Caki2 (cell line): ENCODE measurements at places on chromosomes 7 and 10. TPM values are rescaled to one million over a fixed set of nuclear protein-coding genes. Genes with fewer than 3 reads are reported as not detected.

The KIF11 gene
- 7.4 and 15.1 TPM in 2 replicates for total RNA-seq

The ADAMTS14 gene
- 0.37 and 1.0 TPM in 2 replicates for total RNA-seq

The AQP1 gene
- 0.32 TPM in 1 of 2 replicates, not detected in the other for total RNA-seq

The EVX1 gene
- not detected in 2 replicates for total RNA-seq

GRCh38 chr10:29035721-29036120 is 253.1 kb upstream of the LYZL1 start:
- no peak for DNase-seq

- DNase-seq = peak; percentile 57
Observed at GRCh38 chr7:30548845-30549244, 44.2 kb upstream of the GGCT start.

DNA sequence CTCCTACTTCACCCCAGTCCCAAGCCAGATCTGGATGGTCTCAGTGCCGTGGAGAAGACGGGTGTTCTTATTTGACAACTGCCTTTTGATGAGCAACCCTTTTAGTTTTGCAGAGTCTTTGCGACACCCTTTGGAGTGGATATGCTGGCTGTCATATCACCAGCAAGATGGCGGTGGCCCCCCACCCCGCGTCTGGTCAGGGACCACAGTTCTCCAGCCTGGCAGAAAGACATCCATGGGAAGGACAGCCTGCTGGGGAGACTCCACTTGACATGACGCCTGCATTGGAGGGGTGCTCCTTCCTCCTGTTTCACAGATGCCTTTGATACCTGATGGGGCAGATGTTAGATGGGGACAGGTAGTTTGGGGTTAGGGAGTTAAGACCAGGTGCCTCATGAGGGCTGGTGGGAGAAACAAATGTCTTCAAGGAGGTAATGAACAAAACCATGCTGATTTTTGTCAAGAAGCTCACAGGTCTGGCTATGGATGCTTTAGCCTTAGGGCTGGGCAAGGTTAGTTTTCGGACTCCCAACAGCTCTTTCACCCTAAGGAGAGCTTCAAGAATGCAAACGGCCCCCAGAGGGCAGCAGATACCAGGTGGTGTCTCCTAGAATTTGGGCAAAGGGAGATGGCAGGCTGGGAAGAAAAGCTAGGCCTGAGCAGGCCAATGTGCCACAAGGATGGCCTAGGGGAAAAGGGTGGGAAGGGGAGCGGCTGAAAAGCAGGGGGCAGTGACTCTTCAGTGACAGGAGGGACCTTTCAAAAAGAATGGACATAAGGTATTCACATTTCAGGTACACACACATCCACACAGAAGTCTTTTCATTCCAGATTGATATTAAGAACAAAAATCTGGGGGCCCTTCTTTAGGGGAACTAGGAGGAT is 95.2 kb downstream of the CLEC2L start:
- peak; percentile 18 for DNase-seq

DNA sequence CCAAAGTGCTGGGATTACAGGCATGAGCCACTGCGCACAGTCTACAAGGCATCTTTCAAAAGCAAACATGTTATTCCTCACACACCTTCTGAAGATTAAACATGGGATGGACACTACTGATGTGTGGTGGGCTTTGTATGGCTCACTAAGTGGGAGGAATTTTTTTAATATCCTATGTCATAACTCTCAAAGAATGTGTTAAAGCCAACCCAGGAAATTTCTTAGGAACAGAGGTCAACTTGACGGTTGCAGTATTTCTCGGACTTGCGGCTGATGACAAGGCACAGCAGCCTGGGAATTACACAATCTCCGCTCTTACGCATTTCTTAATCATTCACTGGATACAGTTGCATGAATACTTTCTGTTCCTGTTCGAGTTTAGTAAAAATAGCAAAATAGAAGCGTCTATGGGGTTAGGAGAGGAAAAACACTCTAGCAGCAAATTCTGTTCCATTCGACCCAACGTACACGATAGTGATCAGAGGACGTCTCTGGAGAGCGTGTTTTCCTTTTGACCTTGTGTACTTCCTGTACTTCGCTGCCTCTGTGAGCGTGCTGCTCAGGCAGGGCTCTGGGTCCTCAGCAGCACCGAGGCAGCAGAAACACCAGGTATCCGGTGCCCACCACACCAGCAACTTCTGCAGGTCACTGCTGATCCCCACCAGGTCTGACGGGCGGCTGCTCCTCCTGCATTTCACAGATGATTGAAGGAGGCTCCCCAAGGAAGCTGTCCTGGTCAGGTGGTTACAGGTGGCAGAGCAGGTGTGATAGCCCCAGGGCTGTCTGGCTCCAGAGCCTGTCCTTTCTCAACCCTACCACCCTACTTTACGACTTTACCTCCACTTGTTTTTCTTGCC is 26.4 kb upstream of the SRGN start:
- peak; percentile 96 for DNase-seq

- DNase-seq = peak; percentile 43
Observed at GRCh38 chr10:79116801-79117723, 48.3 kb downstream of the ZMIZ1 start.

DNA sequence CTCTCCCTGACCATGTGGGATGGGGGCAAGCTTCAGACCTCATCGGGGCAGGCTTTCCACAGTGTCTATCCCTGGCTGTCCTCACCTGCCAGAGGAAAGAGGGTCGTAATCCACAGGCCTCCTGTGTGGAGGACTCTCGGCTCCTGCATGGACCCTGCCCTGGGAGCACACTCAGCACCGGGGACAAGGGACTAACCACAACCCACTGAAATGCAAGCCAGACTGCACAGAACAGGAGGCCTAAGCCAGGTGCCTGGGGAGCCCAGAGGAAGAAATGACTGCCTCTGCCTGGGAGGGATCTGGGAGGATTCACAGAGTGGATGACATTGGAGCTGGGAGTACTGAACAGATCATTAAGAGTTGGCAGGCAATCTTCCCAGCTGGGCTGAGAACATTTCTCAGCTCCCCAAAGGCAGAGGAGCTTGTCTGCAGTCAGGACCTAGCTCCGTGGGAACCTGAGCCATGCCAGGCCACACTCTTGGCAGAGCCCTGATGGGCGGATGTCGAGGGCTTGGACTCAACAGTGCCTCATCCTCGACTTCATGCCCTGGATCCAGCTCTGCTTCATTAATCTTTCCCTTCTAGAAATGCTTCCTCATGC is 213.4 kb downstream of the USP6NL start:
- DNase-seq = no peak

- DNase-seq = no peak
Observed at GRCh38 chr7:83452256-83452655, 196.7 kb downstream of the SEMA3E start.

GRCh38 chr10:71746344-71747037 is 26.8 kb downstream of the VSIR start:
- no peak for DNase-seq

DNA sequence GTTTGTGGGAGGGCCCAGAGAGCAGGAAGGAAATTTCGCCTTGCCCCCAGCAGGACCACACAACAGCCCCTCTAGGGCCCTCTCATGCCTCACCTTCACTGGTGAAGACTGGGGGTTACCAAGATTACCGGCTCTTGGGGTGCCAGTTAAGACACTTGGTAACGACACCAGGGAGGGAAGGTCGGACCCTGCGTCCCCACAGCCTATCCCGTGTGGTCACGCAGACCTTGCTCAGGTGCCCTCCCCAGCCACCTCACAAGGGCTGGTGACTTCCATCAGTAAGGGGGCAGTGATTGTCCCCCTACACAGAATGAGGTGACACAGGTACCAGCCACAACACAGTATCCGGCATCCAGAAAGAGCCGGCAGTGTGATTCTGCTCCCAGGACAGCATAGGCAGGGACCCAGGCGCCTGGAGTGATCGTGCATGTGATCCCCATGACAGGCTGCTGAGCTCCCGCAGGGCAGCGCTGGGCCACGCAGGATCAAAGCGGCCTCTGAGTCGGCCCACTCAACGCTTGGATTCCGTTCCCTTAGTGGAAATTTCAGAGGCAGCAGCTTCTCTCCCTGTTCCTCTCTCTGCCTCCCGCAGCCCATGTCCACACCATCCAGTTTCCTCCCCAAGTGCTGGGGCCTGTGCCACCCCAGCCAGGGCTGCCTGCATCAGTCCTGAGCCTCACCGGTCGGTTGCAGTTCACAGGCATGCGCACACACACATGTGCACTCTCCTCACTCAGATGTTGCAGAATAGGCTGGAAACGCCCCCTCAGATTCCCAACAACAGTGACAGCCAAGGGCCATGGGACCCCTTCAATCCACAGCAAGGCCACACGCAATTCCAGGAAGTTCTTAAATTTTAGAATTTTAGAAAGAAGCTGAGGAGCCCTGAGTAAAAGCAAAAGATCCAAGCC is 35.8 kb downstream of the CAMK2B start:
- DNase-seq = no peak
